ENCODE measurements at places on chromosomes 12 and 14.

DNA sequence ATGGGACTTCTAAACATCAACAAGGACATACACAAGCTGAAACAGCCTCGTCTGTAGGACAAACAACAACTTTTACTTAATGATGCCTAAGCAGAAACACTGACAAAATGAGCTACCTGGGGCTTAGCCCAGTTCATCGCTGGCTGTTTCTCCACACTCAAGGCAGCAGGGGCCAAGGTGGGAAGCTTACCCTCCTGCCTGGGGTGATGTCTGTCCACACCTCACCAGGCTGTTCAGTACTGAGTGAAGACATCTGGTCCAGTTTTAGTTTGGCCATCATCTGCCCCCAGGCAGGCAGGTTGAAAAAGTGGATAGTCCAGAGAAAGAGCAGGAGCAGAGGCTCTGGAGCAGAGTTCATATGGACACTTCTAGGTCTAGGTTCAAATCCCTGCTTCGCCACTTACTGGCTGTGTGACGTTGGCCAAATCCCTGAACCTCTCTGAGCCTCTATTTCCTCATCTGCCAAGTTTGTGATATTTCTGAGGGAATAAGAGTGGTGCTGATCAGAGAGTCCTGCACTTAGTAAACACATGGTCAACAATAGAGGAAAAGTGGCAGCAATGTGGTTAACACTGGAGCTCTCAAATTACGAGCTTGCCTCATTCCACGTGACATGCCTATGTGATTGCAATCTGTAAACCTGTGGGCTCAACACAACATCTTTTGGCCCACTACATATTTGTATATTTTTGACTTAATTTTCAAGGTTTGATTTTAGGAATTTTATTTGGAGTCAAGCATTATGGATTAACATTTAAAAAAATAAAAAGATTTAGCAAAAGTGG is 720.1 kb upstream of the TMEM132C start:
- DNase-seq, result no peak

DNA sequence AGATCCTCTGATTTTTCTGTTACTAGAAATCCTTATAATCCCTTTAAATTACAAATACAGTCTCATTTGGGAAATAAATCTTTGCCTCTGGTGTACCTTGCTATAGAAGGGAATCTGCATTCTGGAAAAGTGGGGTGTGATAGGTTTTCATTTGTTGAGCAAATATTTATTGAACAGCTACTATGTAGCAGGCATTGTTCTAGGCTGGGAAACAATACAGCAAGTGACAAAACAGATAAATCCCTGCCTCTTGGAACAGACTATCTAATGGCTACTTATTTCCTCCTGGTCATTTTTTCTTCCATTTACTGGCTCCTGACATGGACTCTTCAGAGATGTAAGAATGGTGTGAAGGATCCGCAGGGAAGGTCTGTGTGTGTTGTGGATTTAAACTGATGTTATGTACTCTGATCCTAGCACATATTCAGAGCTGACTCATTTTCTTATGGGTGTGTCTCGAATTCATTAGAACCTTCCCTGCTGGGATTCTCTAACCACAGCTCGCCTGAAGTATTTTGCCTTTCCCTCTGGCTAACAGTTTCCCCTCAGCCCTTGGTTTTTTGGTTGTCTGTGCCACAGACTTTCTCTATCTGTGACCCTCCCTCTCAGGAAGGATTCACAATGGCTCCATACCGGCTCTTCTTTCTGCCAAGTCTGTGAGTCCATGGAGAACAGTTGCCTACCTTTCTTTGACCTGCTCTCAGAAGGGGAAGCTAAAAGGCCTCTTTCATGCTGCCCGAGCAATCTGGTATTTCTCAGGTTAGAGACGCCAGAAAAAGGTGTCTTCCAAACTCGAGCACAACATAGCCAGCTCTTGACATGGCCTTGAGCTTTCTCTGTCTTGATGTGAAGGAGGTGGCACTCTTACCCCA is 53.7 kb downstream of the TMTC2 start:
- no peak for DNase-seq

- DNase-seq, result no peak
Observed at GRCh38 chr14:20489093-20489994, 16.0 kb upstream of the RNASE10 start.

- DNase-seq, result no peak
Observed at GRCh38 chr12:127943481-127944210, 323.3 kb upstream of the TMEM132C start.

DNA sequence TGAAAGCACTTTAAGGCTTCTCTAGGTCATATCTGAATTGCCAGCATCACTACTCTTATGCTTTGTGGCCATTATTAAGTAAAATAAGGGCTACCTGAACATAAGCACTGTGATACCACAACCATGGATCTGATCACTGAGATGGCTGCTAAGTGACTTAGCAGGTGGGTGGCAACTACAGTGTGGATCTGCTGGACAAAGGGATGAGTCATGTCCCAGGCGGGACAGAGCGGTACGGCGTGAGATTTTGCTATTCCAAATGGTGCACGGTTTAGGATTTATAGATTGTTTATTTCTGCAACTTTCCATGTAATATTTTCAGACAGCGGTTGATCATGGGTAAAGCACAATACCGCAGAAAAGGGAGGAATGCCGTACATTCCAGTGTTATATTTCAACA is 39.4 kb downstream of the MLXIP start:
- no peak for DNase-seq

- no peak for DNase-seq
Observed at GRCh38 chr12:93122569-93123091, 193.5 kb upstream of the EEA1 start.

- DNase-seq, result no peak
Observed at GRCh38 chr14:91138511-91139359, 24.9 kb downstream of the DGLUCY start.

DNA sequence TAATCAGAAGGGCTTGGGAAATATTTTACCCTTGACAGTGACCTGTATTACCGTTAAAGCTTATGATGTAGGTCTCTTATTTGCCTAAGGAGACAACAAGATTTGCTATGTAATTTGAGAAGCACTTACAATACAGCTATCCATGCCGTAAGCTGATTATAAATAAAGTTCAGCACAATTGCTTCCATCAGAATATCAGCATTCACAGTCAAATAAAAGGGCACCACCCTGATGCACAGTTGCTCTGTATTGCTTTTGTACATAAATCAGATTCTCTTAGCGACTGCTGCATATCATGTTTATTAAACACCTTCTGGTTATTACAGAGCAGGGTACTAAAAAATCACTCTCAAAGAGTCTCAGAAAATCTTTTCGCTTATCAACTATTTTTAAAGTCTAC is 67.3 kb upstream of the VRK1 start:
- DNase-seq, result no peak

- DNase-seq, result no peak
Observed at GRCh38 chr14:97005934-97006333, 208.8 kb downstream of the VRK1 start.

DNA sequence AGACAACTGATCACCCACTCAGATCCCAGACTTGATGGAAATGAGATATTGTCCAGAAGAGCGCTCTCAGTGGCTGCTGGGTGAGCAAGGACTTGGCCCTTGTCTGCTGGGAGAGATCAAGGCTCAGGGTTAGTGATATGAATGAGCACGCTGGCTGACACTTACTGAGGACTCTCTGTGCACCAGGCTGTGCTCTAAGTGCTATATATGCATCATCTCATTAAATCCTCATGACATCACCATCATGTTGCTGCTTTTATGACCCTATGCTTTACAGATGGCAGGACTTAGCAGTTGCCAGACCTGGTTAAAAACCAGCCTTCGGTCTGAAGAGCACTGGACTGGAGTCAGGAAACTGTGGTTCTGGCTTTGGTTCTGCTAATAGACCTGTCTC is 260.9 kb downstream of the VRK1 start:
- DNase-seq, result no peak
